Large intestine (tissue), 12 donors: ENCODE measurements at places on chromosomes 4 and X. TPM values are rescaled to one million over a fixed set of nuclear protein-coding genes. Genes with fewer than 3 reads are reported as not detected.

The SLC6A14 gene
- polyA plus RNA-seq: 1.1 TPM

The FGF5 gene
- polyA plus RNA-seq: 0.25 TPM

The GYPE gene
- 0.70 TPM for polyA plus RNA-seq

- H3K27me3 ChIP-seq: peaks cover 2% of the 10 kb centered on the region
- H3K4me1 ChIP-seq: no peaks in the 10 kb centered on the region
- H3K27ac ChIP-seq: no peak overlapping the region
- no peak for DNase-seq
- no peak overlapping the region for H3K4me3 ChIP-seq
Observed at GRCh38 chr4:8719421-8719820, 126.9 kb downstream of the CPZ start.

GRCh38 chr4:119627267-119628255, 1.0 kb downstream of the PDE5A start:
- peak overlapping the region; percentile 92 for H3K27ac ChIP-seq
- DNase-seq: peak; percentile 44
- H3K4me3 ChIP-seq: peak overlapping the region; percentile 93
- H3K4me1 ChIP-seq: peaks cover 18% of the 10 kb centered on the region
- H3K36me3 ChIP-seq: no peaks in the 10 kb centered on the region
